ENCODE measurements at places on chromosomes 11 and 22. TPM values are rescaled to one million over a fixed set of nuclear protein-coding genes. Genes with fewer than 3 reads are reported as not detected.

Gene OR6A2
- total RNA-seq, result 0.59 TPM

Gene JAML
- total RNA-seq, result not detected

Gene P2RX6
- total RNA-seq, result 5.1 TPM

Gene RAB3IL1
- total RNA-seq, result 20.3 TPM

Gene HIKESHI
- total RNA-seq, result 65.9 TPM

Gene LRRC10B
- total RNA-seq, result under 0.01 TPM

DNA sequence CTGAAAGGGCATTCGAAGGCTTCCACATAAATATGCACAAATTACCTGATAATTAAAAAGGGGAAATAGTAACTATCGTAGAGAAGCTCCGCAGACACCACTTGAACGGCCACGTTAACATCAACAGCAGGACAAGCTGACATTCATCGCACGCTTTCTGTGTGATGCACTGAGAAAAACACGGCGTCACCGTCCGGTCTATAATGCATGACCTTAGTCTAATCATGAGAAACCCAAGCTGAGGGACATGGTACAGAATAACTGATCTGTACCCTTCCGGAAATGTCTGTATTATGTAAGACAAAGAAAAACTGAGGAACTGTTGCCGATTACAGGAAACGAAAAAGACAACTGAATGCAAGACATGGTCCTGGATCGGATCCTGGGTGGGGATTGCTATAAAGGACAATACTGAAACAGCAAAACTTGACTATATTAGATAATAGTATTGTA lies 678 bp upstream of the RANGAP1 start:
- no peaks in the 10 kb centered on the region for H3K27me3 ChIP-seq
- peak overlapping the region; percentile 52 for H3K27ac ChIP-seq
- peaks cover 25% of the 10 kb centered on the region for H3K36me3 ChIP-seq
- H3K4me3 ChIP-seq, result peak overlapping the region; percentile 77
- H3K4me1 ChIP-seq, result peaks cover 45% of the 10 kb centered on the region
- peak; percentile 53 for DNase-seq

GRCh38 chr11:1389103-1389931 lies 417 bp upstream of the BRSK2 start:
- peak; percentile 100 for DNase-seq
- peaks cover 31% of the 10 kb centered on the region for H3K27me3 ChIP-seq
- peaks cover 6% of the 10 kb centered on the region for H3K4me1 ChIP-seq
- peak overlapping the region; percentile 68 for H3K4me3 ChIP-seq
- no peak overlapping the region for H3K27ac ChIP-seq
- no peaks in the 10 kb centered on the region for H3K36me3 ChIP-seq

DNA sequence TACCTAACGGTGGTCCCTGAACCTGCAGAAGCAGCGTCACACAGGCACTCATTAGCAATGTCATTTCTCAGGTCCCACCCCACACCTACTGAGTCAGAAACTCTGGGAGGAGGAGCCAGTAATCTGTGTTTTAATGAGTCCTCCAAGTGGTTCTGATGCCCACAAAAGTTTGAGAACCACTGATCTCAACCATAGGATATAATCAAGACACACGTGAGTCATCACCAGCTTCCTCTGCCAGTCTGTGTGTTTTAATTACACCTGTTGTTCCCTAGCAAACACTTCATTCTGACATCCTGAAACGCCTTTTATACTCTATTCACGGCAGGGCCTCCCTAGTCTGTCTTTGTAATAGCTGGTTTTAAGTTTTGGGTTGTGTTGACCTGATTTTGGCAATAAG lies 5.8 kb downstream of the TECTA start:
- peaks cover 11% of the 10 kb centered on the region for H3K27me3 ChIP-seq
- no peaks in the 10 kb centered on the region for H3K36me3 ChIP-seq
- H3K4me1 ChIP-seq, result no peaks in the 10 kb centered on the region
- H3K4me3 ChIP-seq, result no peak overlapping the region
- no peak overlapping the region for H3K27ac ChIP-seq
- no peak for DNase-seq

DNA sequence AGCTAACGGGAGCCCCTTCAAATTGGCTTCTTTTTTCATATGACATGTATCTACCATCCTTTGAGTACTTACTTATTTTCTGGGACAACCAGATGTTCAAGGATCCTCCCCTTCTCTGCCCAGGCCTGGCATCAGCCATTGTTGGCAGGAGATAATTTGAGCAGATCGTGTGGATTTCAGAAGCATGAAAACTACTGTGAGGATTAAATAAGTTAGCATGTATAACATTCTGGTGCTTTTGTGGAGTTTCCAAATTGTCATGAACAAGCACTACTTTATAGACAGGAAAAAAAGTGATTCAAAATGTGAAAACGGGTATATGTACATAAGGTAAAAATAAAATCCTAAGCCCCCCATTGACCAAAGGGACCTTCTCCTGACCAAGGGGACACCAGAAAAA lies 2.1 kb upstream of the NADSYN1 start:
- no peak for DNase-seq
- no peak overlapping the region for H3K27ac ChIP-seq
- peaks cover 30% of the 10 kb centered on the region for H3K4me1 ChIP-seq
- H3K4me3 ChIP-seq, result no peak overlapping the region
- peaks cover 12% of the 10 kb centered on the region for H3K36me3 ChIP-seq

All from osteoblast (primary cell).